ENCODE measurements at places on chromosomes 16 and 17.

GRCh38 chr16:81700071-81700779 lies 78.9 kb upstream of the PLCG2 start:
- no peak for DNase-seq

- no peak for DNase-seq
These were observed 91.8 kb downstream of the SDK2 start for GRCh38 chr17:73552300-73553048.

GRCh38 chr17:42694524-42694923 lies 12.2 kb downstream of the CNTNAP1 start:
- no peak for DNase-seq

DNA sequence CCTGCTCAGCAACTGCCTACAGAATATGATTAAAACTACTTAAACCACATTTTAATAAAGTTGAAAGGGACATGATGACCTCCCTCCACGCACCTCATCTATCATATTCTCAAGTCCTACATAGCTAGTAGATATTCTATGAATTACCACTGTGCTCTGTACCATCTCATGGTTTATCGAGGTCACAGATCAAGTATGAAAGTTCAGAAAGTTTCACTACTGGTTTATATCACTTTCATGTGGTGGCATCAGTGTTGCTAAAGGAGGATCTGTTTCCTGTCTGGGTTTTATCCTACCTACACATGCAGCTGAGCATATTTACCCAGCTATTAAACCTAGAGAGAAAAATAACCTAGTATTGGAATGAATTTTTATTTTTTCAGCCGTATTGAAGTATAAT lies 214.9 kb upstream of the MON1B start:
- no peak for DNase-seq

GRCh38 chr16:70677499-70678120 lies 8.2 kb downstream of the MTSS2 start:
- DNase-seq: no peak

GRCh38 chr16:84048871-84049270 lies 6.3 kb upstream of the SLC38A8 start:
- DNase-seq: no peak

GRCh38 chr16:69941251-69942098 lies 9.7 kb upstream of the CLEC18A start:
- no peak for DNase-seq

- no peak for DNase-seq
These were observed 1.0 kb downstream of the ITGA3 start for GRCh38 chr17:50056961-50057330.

DNA sequence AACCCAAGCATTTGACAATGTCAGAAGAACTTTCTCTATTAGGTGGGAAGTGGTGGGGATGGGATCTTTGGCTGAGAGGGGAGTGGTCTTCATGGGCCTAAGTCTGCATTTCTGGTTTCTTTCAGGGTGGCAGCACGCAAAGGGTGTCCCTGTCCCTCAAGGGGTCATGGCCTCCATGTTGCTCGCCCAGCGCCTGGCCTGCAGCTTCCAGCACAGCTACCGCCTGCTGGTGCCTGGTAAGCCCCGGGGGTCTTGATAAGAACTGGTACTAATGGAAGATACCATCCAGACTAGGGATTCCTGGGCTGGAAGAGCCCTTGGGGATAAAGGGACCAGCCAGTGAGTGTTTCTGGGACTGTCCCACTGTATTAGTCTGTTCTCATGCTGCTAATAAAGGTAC lies 61.2 kb downstream of the ABAT start:
- no peak for DNase-seq

- no peak for DNase-seq
These were observed 212.1 kb downstream of the CDRT15L2 start for GRCh38 chr17:20791626-20792025.

GRCh38 chr17:76567634-76568432 lies 17.8 kb downstream of the ST6GALNAC2 start:
- no peak for DNase-seq

- no peak for DNase-seq
These were observed 375.3 kb upstream of the CDH5 start for GRCh38 chr16:65991149-65991701.

DNA sequence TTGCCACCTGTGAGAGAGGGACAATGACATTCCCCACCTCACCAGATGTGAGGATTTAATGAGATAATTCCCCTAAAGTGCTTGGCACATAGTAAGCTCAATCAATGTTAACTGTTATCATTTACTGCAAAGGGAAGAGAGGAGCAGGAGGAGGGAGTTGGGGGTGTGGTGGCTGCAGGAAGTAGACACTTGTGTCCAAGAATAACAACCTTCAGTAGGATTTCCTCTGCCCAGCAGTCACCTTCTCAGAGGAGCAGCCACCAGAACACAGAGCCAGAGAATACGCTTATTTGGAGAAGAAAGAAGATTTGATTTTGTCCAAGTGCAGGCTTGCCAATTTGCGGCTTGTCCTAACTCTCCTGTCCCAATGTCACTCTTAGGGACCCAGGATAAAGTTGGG lies 10.2 kb downstream of the CBX4 start:
- DNase-seq: no peak

DNA sequence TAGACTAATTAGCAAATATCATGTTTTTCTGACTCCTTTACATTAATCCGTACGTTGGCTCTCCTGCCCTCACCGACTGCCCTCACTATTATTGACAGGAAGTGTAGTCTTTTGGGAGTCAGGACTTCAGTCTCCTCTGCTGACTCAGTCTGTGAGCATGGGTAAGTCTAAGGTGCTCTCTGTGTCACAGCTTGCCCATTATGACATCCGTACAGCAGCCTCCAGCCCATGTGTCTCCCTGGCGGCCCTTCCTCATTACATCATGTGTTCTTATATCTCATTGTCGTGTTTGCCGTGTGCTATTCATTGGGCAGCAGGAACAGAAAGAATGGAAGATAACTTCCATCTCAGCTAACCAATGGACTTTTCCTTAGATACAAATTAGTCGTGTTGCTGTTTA lies 77.5 kb downstream of the MRTFB start:
- no peak for DNase-seq

- DNase-seq: no peak
These were observed 63.3 kb upstream of the HSBP1 start for GRCh38 chr16:83744441-83744981.

- no peak for DNase-seq
These were observed 14.8 kb downstream of the PMP22 start for GRCh38 chr17:15250135-15250860.

DNA sequence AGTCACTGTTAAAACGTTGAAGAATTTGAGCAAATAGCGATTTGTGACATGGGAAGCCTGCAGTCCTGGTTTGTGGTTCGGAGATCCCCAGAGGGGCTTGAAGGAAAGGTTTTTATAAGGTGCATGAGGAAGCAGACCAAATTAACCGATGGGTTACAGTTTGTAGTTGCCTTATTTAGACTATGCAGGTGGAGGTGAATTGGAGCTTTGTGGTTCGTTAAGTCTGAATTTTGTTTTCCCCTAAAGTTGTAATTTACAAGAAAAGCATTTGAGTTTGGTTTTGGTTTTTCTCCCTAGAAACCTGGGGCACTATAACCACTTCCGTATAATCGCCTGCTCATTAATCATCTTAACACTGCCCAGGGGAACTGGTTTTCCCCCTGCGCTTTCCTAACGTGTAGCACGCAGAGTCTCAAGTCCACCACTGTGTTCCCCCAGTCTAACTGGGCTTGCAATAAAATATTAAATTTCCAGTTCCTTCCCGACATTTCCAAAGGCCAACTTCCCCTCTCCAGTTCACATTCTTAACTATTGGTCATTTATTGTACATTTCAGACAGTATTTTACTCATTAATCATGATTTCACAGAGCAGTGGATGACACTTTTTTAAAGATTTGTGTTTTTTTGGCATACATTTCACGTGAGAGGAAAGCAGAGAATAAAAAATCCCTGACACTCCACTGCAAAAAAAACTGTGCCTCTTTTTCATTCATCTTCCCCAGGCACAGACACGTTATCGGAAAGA lies 932 bp downstream of the ZNF267 start:
- DNase-seq: no peak

DNA sequence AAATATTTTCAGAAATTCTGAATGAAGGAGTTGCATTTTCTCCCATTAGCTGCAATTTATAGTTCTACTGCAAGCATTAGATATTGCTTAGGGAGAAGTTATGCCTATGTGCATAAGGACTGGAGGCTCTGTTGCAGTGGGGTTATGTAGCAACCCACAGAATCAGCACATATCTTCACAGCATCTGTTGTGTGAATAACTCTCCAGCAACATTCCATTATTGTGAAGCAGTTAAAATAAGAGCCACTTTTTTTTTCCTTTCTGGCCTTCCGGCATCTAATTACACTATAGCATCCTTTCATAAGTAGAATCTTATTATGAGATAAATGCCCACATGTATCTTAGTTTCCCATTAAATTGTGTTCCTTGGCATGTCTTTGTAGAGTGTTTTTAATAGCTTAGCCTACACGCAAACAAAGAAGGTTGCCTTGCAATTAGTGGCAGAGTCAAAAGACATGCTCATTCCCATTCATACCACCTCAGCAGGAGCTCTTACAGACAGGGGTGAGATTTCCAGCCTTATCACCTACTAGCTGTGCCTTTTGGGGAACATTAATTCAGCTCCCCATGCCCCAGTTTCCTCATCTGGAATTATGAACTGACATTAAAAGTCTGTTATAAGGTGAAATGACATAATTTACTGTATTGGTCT lies 596.0 kb upstream of the GOT2 start:
- no peak for DNase-seq

GRCh38 chr17:28986714-28987655 lies 18.8 kb downstream of the SEZ6 start:
- DNase-seq: no peak

DNA sequence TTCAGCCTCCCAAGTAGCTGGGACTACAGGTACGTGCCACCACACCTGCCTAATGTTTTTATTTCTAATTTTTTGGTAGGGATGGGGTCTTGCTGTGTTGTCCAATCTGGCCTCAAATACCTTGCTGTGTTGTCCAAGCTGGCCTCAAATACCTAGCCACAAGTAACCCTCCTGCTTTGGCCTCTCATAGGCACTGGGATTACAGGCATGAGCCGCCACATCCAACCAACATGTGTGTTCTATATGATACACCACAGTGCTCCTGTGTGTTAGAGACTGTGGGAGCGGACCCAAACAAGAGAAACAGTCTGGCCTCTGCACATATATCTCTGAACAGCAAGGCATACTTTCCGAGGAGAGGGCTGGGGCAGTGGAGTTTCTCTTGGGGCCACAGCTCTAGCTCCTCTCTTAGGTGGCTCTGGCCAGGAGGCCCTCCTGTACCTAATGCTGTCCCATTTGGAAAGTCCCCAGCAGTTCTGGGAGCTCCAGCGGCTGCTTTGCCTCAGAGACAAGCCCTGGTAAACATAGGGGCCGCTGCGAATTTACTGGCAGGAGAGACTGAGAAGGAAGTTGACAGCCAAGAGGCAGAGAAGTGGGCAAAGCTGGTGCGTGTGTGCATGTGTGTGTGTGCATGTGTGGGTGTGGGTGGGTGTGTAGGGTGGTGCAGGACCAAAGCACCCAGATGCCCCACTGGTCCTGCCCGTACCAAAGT lies 95.0 kb downstream of the RAB11FIP4 start:
- no peak for DNase-seq

DNA sequence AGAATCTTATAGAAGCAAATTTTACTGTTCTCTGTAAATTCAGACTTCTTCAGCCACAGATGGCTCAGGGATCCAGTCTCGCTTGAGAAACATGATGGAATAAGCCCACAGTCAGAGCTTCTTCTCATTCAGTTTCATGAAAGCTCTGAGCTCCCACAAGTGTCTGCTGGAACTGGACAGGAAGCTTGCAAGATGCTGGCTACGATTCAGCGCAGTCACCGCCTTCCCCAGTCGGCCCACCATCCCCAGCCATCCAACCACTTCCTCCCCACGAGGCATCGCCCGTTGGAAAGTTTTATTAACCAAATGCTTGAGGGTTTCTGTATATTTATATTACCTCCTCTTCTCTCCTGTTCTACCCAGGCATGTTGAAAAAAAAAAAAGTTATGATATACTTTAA lies 171.7 kb downstream of the ZFHX3 start:
- DNase-seq: peak; percentile 73

- no peak for DNase-seq
These were observed 166.5 kb upstream of the SALL1 start for GRCh38 chr16:51317575-51317974.

GRCh38 chr16:86618431-86619238 lies 40.3 kb downstream of the FOXL1 start:
- DNase-seq: peak; percentile 8

- DNase-seq: peak; percentile 55
These were observed 74.1 kb downstream of the ABCC12 start for GRCh38 chr16:48081656-48082055.

- DNase-seq: no peak
These were observed 291.9 kb upstream of the N4BP1 start for GRCh38 chr16:48901712-48902374.

GRCh38 chr16:18048853-18049546 lies 287.5 kb downstream of the NPIPA8 start:
- DNase-seq: no peak

DNA sequence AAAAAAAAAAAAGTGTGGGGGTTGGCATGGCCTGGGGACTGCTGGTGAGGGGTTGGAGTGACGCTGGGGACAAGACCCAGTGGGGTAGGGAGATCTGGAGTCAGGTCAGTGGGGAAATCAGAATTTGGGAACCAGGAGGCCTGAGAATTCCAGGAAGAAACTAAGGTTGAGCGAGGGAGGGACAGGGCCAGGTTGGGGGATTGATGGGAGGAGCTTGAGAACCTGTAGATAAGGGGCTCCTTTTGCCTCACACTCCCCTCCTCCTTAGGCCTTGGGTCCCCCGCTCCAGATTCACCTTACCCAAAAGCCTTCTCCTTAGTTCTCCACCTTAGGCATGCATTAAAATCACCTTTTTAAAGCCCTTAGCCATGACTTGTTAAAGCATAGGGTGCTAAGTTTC lies 8.3 kb upstream of the PYDC1 start:
- DNase-seq: no peak

DNA sequence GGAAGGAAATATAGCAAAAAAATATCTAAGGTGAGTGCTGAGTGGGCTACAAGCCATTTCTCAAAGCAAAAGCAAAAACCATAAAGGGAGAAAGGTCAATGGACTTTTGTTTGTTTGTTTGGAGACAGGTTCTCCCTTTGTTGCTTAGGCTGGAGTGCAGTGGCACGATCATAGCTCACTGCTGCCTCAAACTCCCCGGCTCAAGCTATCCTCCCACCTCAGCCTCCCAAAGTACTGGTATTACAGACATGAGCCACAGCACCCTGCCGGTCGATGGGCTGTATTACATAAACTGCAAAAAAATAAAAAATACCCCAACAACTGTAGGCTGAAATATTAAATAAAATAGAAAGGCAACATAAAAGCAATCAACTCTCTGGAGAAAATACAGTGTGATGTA lies 3.5 kb upstream of the RBBP6 start:
- no peak for DNase-seq

- no peak for DNase-seq
These were observed 61.9 kb upstream of the CIBAR2 start for GRCh38 chr16:85173981-85174751.

- no peak for DNase-seq
These were observed 94.6 kb upstream of the GSE1 start for GRCh38 chr16:85518398-85519049.

- DNase-seq: no peak
These were observed 143.4 kb upstream of the HS3ST2 start for GRCh38 chr16:22670551-22671041.

GRCh38 chr17:4208238-4208637 lies 55.5 kb downstream of the ANKFY1 start:
- DNase-seq: no peak

Measured in AG04450 (cell line).